ENCODE measurements at places on chromosomes 2 and 18.

DNA sequence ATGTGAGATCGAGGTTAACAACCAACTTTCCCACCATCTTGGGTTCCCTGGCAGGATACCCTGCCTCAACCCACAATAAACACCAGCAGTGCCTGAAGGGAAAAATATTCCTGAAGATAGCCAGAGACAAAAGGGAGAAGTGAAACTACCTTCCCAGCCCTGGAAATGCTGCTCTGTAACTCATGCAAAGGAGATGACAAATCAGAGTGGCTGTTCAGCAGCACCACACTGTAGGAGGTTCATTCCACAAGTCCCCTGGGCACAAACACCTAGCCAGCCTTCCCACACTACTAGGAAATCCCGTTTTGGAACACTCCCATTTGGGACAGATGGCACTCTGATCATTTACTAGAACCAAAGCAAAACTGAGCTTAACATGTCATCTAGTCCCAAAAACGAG is 190.7 kb upstream of the RBBP8 start:
- DNase-seq: no peak

DNA sequence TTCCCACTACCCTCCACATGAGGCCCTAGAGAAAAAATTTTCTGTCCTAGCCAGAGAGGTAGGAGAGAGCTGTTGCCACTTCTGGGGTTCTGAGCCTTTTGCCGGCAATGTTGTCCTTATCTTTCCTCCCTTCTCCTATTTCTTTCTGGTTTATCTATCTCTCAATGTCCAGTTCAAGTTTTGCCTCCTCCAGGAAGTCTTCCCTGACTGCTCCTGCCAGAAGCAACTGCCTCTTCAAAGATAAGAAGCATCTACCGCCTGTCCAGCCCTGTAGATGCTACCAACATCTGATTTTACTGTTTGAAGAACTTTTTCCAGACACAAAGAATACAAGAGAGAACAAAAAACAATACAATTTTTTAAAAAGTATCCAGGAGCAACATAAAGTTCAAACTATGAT is 220.8 kb upstream of the KLHL29 start:
- DNase-seq: no peak

GRCh38 chr2:154370873-154371272 is 327.6 kb upstream of the KCNJ3 start:
- no peak for DNase-seq

GRCh38 chr2:183950673-183951072 is 647.7 kb upstream of the ZNF804A start:
- no peak for DNase-seq

- DNase-seq: no peak
These were observed 136.8 kb upstream of the MAP3K20 start for GRCh38 chr2:172938713-172939375.

DNA sequence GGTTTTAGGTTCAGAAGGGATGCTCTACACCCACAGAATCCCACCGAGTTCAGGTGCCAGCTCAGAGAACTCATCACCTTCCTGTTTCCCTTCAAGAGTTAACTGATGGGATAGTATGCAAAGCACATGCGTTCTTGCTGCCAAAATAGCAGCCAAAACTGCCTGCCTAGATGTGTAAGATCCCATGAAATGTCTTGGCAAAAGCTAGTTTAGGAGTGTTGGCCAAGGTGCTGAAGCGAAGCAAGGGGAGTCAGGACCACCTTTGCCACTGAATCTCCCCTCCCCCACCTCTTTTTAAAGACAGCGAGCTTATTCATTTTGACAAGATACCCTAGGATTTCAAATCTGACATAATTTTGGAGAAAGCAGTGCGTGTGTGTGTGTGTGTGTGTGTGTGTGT is 2.1 kb downstream of the DOCK10 start:
- no peak for DNase-seq

DNA sequence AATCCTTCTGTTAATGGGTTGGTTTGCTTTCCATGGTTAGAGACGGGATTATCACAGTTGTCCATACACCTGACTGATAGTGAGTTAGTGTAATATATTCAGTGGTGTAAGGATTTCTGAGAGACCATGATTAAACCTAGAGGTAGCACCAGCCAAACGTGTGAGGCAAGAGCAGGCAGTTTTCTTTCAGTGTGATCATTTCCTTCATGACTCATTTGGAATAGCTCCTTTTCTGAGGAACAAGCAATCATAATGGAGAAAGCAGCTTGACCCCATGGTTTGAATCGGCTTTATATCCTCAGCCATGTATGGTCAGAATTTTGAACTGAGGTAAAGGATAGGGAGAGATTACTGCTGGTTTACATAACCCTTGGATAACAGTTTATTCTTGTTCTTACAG is 2.9 kb downstream of the MXD1 start:
- DNase-seq: peak; percentile 79

All from AG09309 (cell line).